Fibroblast of skin of back (primary cell): ENCODE measurements at places on chromosomes 12 and 14.
A peak's percentile ranks its signal among the peaks of the same experiment; 100 is the strongest.

- DNase-seq, result no peak
Measured at GRCh38 chr12:47939009-47939601, 24.3 kb upstream of the TMEM106C start.

GRCh38 chr14:100740196-100740825, 13.6 kb downstream of the DLK1 start:
- no peak for DNase-seq

DNA sequence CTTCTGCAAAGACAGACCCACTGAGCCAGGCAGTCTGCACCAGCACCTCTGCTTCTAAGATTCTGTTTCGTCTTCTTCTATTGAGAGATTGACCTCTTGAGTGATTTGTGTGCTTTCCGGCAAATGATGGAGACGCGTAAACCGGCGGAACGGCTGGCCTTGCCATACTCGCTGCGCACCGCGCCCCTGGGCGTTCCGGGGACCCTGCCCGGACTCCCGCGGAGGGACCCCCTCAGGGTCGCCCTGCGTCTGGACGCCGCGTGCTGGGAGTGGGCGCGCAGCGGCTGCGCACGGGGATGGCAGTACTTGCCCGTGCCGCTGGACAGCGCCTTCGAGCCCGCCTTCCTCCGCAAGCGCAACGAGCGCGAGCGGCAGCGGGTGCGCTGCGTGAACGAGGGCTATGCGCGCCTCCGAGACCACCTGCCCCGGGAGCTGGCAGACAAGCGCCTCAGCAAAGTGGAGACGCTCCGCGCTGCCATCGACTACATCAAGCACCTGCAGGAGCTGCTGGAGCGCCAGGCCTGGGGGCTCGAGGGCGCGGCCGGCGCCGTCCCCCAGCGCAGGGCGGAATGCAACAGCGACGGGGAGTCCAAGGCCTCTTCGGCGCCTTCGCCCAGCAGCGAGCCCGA, 703 bp downstream of the ASCL4 start:
- no peak for DNase-seq

DNA sequence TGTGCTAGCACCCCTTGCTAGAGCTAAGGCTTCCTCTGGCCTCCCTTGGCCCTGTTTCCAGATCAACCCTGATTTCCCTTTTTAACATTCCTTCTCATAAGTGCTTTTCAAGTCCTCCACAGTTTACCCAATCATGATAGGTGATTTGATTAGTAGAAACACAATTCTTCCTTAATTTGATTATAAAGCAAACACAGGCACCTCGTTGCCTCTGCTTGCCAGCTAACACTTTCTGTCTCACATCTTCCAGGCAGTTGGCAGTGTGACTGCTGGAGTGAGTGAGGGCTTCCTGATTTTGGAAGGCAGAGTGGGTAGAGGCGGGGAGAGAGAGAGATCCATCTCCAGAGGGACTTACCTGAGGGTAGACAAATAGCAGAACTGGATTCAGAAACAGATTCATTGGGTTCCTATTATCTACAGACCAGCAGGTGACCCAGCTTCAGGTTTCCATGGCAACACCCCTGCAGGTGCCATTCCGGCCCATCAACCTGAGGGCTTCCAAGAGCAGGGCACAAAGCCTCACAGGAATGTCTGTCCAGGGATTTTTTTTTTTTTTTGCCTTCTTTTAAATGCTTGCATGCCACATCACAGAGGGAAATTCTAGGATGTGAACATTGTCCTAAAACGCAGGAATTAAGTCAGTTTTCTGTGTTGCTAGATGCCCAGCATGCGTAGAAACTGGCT, 77.7 kb downstream of the PLXNC1 start:
- DNase-seq, result no peak

- DNase-seq, result no peak
Measured at GRCh38 chr12:54020591-54021405, 7.4 kb upstream of the HOXC6 start.

DNA sequence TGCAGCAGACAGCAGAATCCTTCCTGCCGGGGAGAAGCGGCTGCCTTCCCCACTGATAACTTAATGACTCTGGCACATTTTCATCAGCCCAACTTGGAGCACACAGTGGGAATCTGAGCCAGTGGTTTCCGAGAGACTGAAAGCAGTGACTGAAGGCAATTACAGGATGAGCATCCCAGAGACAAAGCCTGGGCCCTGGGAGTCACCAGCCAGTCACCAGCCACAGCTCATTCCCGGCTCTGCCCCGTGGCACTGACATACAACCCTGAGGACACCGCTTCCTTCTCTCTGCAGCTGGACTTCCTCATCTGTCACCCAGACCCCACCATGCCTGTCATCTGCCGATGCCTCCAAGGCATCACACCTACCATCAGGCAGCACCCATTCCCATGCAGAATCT, 192.3 kb downstream of the DPF3 start:
- peak; percentile 29 for DNase-seq

DNA sequence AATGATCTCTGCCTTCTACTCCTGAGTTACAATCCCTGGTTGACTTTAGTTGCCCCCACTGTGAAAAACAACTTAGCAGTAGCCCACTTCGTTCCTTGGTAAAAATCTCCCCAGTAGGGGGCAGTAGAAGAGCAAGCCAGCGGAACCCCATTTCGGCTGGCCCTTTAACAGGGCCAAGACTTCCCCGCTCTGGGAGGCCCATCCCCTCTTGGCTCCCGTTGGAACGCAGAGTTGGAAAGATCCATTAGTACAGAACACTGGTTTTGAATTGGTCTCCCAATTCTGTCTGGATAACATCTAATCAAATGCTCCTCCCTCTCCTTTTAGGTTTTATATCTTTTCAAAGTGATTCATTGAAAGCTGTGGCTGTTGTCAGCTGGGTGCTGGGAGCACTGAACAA, 1133.3 kb downstream of the BCL11B start:
- DNase-seq, result no peak
